ENCODE measurements at places on chromosomes 4 and X. TPM values are rescaled to one million over a fixed set of nuclear protein-coding genes. Genes with fewer than 3 reads are reported as not detected.

The PSMD10 gene
- total RNA-seq, result 91.9 TPM

The DRP2 gene
- not detected for total RNA-seq

The LPAR4 gene
- total RNA-seq, result not detected

The MAGEE1 gene
- total RNA-seq, result 0.53 TPM
